ENCODE measurements at places on chromosomes 4 and X.

DNA sequence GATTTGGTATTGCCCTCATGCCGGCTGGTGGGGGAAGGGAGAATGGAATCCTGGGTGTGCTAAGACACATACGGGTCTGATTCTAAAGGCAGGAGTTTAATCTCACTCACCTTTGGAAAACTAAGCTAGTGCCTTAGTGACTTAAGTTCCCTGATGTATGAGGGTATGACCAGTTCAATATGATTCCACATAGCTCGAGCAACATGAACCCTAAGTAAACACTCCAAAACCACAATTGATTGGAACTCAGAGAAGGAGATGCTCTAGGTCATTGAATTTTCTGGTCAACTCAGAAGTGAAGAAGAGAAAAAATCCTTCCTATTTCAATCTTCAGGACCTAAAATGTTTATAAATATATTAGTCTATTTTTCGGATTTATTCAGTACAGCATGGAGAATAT lies 420.1 kb upstream of the INTU start:
- no peak for DNase-seq

DNA sequence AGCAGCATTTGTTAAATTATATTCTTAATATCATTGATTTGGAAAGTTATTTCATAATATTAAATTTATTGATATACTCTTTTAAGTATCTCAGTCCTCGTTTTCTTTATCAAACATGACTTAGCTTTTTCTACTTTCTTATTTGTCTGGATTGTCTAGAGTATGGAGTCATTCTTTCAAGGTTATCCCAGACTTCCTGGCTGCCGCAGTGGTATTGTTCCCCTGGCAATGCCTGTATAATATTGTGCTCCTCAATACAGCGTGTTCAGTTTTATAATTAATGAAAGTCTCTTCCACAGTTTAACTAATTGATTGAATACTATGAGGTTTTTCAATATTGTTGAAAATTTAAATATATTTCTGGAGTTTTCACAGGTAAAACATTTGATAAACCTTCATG lies 310.9 kb downstream of the ANKRD50 start:
- no peak for DNase-seq

DNA sequence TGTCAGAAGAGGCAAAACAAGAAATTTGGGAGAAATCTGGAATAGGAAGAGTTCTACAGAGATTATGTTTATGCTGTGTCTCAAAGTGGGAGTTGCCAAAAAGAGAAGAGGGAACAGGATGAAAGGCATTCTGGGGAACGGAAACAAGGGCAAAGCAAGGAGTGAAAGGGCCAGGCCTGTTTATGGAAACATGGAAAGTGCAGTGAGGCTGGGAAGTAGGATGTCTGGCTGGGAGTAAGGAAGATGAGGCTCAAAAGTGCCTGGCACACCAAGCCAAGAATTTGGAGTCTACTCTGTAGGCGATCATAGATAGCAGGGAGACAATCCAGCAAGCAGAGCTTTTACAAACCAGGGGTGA lies 1.8 kb upstream of the CUL4B start:
- DNase-seq = no peak

DNA sequence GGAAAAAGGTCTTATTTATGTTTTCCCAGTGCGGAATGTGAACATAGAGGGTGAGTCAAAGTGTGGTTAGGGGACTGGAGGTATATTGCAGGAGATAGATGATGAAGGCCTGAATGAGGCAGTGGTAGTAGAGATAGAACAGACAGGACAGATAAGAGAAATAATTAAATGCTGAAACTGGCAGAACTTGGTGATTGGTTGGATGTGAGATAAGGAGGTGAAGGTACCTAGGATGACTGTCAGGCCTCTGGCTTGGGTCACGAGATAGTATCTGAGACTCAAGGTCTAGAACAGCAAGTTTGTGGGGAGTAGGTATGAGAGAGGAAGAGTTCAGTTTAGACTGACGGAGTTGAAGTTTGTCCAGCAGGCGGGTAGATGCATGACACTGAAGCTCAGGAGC lies 3.5 kb downstream of the MND1 start:
- no peak for DNase-seq

DNA sequence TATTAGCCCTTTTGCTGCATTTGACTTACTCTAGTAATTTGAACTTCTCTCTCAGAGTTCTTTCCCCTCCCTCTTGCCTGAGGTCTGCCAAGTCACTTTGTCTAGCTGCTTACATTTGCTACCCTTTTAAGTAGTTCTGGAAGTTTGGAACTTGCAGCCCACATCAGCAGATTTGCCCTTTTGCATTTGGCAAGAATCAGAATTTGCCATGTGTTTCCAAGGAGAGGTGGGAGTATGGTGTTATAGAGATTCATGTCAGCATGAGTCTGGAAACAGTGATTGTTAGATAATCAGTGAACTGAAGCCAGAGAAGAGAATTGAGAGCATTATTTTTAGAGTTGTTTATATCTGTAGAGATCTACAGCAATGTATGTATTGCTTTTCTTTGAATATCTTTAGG lies 52.1 kb downstream of the KLHL34 start:
- no peak for DNase-seq

- DNase-seq = peak; percentile 5
Measured at GRCh38 chr4:186027405-186027804, 41.6 kb upstream of the TLR3 start.

DNA sequence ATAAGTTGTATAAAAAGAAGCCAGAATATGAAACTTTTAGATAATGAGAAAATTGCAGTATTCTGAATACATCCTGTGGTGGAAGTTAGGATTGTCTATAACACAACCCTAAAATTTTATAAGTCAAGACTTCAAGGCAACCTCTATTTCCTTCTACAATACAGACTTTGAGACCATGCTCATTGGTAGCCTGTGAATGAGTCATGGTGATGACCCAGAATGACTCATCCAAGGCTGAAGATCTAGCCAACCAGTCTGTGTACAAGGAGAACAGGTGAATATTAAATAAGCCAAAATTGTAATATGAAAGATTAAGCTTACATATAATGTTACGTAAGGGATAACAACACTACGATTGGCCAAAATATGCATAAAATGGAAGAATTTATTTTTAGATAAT lies 475.9 kb upstream of the GALNT7 start:
- DNase-seq = no peak

GRCh38 chr4:180696460-180697092 lies 1546.6 kb upstream of the TENM3 start:
- DNase-seq = no peak

DNA sequence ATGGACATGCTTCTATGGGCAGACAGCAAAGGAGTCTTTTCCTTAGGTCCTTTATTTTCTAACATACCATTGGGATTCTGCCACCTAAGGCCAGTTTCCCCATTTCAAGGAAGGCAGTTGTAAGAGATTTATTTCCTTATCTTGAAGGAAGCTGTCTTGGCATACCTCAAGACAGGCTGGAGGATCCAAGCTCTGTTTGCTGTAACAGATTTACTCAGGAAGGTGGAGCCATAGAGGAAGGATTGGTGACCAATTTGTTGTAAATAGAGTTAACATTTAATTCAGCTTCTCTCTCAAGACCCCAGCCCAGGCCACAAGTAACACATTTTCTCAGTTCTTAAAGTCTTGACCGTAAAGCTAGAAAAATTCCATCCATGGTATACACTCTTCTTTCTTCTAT lies 131.6 kb upstream of the TENM3 start:
- no peak for DNase-seq

DNA sequence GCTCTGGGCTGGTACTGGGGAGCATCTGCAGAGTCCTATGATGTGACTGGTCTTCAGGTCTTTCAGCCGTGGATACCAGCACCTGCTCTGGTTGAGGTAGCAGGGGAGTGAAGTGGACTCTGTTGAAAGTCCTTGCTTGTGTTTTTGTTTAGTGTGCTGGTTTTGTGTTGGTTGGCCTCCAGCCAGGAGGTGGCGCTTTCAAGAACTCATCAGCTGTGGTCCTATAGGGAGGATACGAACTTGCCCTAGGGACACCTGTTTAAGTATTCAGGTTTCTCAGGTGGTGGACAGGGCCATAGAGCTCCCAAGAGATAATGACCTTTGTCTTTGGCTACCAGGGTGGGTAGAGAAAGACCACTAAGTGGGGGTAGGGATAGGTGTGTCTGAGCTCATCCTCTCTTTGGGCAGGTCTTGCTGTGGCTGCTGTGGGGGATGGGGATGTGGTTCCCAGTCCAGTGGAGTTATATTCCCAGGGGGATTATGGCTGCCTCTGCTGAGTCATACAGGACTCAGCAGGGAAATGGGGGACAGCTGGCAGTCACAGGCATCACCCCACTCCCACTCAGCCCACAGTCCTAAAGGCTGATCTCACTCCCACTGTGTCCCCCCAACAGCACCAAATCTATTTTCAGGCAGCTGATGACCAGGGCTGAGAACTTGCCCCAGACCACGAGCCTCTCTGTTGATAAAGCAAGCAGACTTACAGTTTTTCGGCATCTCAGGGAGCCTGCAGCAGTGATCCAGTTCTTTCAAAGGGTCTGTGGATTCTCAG lies 24.1 kb downstream of the MSMO1 start:
- DNase-seq = no peak

- peak; percentile 7 for DNase-seq
Measured at GRCh38 chr4:26218677-26219605, 101.9 kb upstream of the RBPJ start.

DNA sequence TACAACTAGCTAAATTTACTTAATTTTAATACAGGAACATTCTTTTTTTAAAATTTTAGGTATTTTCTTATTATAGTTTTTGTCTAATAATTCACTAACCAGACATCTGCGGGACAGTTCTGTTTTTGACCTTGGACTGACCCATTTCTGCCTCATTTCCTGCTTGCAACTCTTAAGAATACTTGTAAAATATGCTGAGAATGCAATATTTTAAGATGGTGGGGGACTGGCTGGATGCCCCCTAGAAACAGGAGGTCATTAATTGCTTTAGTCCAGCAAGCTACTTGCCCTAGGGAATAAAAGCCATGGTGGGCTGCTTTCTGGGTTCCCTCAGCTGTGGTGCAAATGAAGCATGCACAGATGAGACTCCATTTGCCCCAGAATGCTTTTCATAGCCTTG lies 2348.4 kb downstream of the PCDH7 start:
- DNase-seq = no peak

- peak; percentile 2 for DNase-seq
Measured at GRCh38 chrX:36684053-36684452, 324.1 kb upstream of the FAM47C start.

DNA sequence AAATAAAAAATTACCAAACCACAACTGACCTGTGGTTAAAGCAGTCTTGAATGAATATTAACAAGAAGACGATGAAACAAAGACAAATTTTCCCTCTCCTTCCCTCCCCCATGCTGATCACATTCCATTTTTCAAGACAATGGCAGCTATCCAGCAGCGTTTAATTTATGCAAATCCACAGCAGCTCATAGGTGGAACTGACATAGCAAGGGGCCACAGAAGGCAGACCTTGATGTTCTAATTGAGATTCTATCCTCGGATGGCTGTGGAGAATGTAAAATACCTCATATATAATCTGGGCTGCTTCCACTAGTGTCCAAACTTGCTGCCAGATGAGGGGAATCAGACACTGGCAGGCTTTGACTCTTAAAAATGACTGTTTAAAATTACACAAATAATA lies 211.5 kb downstream of the CHRDL1 start:
- DNase-seq = no peak

DNA sequence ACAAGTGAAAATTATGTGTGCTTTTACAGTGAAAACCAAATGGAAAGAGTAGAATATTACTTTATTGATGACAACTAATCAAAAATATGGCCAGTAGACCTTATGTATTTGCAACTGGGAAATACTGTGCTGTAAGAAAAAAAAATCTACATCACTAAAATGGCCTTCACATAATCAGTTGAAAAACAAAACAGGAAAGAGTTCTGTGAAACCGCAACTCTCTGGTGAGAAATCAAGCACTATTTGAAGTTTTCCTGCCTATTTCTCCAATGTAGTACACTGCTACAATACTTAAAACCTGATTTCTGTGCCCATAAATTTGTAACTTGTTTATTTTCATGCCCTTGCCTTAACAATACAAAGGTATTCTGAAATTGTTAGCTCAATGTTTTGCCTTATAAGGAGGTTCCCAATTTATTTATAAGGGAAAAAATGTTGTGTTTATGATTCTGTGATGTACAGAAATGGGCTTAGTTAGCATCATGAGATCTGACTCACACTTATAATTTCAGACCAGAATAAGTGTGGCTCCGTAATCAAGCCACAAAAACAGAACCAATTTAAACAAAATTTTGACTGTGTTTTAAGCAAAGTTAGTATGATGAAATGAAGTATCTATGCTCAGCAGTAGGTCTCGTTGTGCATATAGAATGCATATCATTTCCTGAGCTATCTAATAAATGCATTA lies 147.1 kb downstream of the FAT4 start:
- DNase-seq = no peak
